ENCODE measurements at places on chromosomes 6 and 20.

DNA sequence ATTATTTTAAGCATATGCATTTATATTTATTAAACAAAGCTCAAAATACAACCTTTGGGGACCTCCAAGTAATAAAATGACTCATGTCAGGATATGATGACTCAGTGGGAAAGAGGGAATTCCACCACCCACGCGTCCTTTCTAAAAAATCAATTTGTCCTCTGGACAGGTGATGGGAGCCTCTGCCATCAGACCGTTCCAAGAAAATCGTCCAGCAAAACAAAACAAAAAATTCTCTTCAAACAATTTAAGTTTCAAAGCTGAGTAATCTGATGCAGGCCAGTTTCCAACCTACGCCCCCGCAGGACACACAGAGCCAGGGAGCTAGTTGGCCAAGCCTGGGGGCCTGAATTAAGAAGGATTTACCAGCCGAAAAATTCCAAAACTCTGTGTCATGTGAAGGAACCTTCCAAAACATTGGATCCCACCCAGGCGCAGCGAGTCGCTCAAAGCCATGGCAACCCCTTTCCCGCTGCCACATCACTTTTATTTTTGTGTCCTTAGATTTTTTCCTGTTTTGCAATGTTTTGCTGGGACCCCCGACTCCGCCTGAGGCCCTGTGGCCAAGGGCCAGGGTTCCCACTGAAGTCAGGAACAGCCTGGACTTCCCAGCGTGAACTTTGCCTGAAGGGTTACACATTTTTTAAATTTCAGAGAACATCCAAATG is 95.3 kb downstream of the NFATC2 start:
- no peaks in the 10 kb centered on the region for H3K27me3 ChIP-seq
- peak; percentile 89 for DNase-seq
- peak overlapping the region; percentile 90 for H3K27ac ChIP-seq
- peaks cover 32% of the 10 kb centered on the region for H3K4me1 ChIP-seq
- H3K4me3 ChIP-seq: no peak overlapping the region

DNA sequence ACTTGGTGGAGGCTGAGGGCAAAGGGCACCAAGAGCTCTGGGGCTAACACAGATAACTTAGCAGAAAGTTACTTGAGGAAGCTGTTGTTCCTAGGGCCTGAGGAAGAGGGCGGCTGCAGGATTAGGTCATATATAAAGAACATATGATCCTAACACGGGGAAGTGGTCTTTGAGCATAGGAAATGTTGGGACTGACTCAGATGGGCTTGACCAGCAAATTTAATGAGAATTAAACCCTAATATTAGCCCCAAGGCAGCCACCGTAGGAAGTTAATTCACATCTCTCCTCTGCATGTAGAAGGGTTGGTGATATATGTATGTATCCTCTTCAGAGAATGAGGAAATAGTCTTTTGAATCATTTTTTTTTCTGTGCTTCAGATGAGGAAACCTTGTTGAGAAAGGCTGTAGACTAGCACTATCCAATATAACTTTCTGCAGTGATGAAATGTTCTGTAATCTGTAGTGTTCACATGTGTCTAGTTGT is 9.2 kb upstream of the ZBTB9 start:
- H3K27me3 ChIP-seq: no peaks in the 10 kb centered on the region
- H3K36me3 ChIP-seq: peaks cover 68% of the 10 kb centered on the region
- no peak overlapping the region for H3K4me3 ChIP-seq
- peak; percentile 10 for DNase-seq
- H3K27ac ChIP-seq: no peak overlapping the region
- no peaks in the 10 kb centered on the region for H3K4me1 ChIP-seq

DNA sequence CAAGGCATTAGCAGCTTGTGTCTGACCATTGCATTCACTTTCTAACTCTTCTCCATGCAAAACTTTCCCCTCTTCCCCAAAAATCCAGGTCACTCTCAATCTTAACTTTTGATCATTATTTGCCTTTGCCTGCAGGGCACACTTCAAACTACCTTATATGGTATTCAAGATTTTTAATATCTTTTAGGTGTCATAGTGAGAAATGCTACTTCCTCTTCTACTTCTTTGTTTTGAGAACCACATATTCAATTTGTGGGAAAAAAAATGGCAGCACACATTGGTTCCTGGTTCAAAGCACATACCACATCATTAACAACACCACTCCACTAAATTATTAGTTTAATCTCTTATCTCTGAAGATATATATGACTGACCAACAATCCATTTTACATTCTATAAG is 1267.0 kb upstream of the CITED2 start:
- no peak overlapping the region for H3K27ac ChIP-seq
- no peaks in the 10 kb centered on the region for H3K36me3 ChIP-seq
- no peak overlapping the region for H3K4me3 ChIP-seq
- no peak for DNase-seq
- H3K27me3 ChIP-seq: no peaks in the 10 kb centered on the region
- H3K4me1 ChIP-seq: no peaks in the 10 kb centered on the region

- no peak overlapping the region for H3K27ac ChIP-seq
- DNase-seq: peak; percentile 28
- H3K4me3 ChIP-seq: no peak overlapping the region
- no peaks in the 10 kb centered on the region for H3K36me3 ChIP-seq
Measured at GRCh38 chr20:59063358-59064213, 21.0 kb upstream of the PRELID3B start.

DNA sequence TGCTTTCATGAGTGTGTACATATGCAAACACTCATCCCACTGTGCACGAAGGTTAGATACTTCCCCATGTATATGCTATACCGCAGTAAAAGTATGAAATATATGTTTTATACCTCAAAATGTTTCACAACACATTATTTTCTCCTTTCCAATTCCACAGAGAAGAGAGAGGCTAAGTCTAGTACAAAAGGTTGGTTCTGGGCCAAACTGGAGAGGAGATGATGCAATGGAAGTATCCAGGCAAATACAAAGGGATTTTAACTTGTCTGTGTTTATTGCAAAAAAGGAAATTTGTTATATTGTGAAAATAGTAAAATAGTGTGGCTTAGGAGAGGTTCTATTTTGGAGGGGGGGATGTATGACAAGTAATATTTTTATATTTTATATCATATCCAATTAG is 112.6 kb downstream of the PLCB1 start:
- no peaks in the 10 kb centered on the region for H3K36me3 ChIP-seq
- no peak overlapping the region for H3K4me3 ChIP-seq
- H3K27me3 ChIP-seq: no peaks in the 10 kb centered on the region
- DNase-seq: no peak
- no peak overlapping the region for H3K27ac ChIP-seq

- DNase-seq: no peak
- no peak overlapping the region for H3K4me3 ChIP-seq
- H3K27ac ChIP-seq: no peak overlapping the region
Measured at GRCh38 chr6:37491830-37492208, 7.9 kb downstream of the CCDC167 start.

DNA sequence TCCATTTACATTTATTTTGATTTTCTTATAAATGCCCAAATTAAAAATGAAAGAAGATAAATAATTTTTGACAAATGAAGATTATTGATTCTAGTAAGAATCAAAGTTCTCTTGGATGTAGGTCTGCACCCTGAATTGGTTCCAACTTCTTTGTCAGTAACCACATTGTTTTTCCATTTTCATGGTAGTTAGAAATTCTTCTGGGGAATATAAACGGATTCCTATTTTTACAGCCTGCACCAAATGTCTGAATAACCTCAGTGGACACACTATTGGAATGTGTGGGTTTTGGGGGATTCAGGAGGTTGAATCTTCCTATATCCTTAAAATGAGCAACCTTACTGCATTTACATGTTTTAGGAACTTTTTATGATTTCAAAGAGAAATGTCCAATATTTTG is 1085.3 kb upstream of the MAP3K7 start:
- H3K4me3 ChIP-seq: no peak overlapping the region
- no peaks in the 10 kb centered on the region for H3K27me3 ChIP-seq
- H3K36me3 ChIP-seq: no peaks in the 10 kb centered on the region
- no peak for DNase-seq
- no peak overlapping the region for H3K27ac ChIP-seq

DNA sequence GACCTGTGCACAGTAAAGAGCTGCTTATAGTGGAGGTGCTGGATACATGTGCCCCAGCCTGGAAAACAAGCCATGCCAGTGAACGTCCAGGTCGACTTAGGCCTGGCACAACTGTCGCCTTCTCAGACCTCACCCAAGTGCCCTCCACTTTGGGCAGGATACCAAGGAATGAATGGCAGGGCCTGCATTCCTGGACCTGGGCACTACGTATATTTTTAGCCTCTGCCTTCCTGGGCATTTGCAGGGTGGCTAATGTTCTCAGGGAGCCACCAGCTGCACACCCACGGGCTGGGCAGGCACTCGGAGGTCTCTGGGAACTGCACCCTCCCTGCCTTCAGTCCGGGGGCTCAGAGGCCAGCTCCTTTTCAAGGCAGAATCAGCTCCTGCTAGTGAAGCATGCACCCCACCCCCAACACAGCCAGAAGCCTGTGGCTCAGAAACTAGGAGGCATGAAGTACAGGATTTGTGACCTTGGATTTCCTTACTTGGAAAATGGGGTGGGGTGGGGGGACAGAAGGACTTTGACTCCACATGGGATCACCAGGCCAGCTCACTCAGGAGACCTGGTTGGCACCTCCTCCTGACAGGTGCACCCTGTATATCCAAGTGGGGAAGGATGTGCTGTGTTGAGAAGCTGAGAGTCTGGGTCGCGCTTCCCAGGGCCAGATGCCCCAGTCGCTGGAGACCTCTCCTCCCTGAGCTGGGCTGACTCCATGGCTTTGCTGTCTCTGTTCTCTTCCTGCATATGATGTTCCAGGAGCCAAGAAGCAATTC is 2.5 kb upstream of the LSM14B start:
- H3K4me3 ChIP-seq: no peak overlapping the region
- no peak for DNase-seq
- peaks cover 9% of the 10 kb centered on the region for H3K4me1 ChIP-seq

- no peak for DNase-seq
- no peaks in the 10 kb centered on the region for H3K36me3 ChIP-seq
- H3K27ac ChIP-seq: no peak overlapping the region
- H3K27me3 ChIP-seq: no peaks in the 10 kb centered on the region
- H3K4me1 ChIP-seq: no peaks in the 10 kb centered on the region
- no peak overlapping the region for H3K4me3 ChIP-seq
Measured at GRCh38 chr6:152846825-152847224, 96.2 kb downstream of the VIP start.

All from trophoblast cell (in vitro differentiated cells and primary cell).